Left renal pelvis (tissue), 4 donors: ENCODE measurements at places on chromosomes 3 and 15. TPM values are rescaled to one million over a fixed set of nuclear protein-coding genes. Genes with fewer than 3 reads are reported as not detected.

DNA sequence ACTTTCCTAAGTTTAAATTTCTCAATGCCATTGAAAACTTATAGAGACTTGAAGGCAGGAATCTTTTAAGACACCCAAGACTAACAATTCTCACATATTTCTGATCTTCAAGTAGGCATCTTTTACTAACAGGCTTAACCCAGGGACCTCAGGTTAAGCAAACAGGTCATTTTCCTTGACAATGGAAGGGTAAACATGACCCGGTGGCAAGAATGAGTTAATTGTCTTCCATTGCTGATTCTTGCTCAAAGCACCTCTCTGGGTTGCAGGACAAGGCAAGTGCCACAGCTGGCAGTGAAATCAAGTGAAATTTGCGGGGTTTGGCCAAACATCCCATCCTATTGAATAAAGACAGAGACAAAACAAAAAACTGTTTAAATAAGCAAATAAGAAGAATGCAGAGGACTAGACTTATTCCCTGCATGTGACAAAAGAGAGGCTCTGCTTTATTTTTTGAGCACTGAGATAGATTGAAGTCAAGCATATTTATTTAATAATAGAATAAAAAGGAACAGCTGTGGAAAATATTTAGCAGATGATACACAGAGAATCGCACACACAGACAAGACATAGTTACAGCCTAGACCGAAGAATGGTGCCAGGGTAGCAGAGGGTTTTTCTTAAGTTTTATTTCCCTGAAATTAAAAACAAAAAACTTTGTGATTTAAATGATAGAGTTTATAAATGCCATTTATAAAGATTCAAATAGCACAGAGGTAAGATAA, 56.0 kb upstream of the MITF start:
- no peak for DNase-seq

DNA sequence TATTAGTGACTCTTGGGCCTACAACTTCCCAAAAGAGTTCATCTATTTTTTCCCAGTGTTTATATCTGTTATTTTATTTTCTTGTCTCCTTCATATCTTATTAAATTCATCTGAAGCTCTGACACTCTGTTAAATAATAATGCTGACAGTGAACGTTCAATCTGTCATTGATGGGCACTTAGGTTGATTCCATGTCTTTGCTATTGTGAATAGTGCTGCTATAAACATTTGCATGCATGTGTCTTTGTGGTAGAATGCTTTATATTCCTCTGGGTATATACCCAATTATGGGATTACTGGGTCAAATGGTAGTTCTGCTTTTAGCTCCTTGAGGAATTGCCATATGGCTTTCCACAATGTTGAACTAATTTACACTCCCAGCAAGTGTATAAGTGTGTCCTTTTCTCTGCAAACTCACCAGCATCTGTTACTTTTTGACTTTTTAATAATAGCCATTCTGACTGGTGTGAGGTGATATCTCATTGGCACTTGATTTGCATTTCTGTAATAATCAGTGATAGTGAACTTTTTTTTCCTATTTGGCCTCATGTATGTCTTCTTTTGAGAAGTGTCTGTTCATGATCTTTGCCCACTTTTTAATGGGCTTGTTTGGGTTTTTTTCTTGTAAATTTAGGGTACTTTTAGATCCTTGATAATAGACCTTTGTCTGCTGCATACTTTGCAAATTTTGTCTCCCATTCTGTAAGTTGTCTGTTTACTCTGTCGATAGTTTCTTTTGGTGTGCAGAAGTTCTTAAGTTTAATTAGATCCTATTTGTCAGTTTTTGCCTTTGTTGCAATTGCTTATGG, 122.5 kb downstream of the LEKR1 start:
- DNase-seq: no peak

GRCh38 chr3:81550415-81550814, 211.0 kb downstream of the GBE1 start:
- DNase-seq: no peak

GRCh38 chr3:20054549-20054987, 14.3 kb downstream of the KAT2B start:
- no peak for DNase-seq

GRCh38 chr3:38587548-38588131, 61.8 kb downstream of the SCN5A start:
- no peak for DNase-seq

Gene SERPINI1
- 34.7 TPM for polyA plus RNA-seq

DNA sequence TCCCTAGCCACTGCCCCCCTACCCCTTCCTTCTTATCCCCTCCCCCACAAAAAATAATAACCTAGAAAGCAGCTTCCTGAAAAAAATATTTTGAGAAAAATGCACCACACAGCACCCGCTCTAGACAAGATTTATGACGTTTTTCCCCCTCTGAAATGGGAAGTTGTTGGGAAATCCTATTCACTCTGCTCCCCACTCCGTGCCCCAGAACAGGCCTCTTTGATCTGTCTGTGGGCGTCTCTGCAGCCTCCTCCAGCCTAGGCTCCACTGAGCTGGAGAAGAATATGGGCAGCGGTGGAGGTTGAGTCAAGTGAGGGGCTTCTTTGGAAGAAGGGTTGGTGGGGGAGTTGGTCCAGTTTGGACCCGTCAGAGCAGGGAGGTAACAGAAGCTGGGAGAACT, 28.5 kb upstream of the POLG start:
- no peak for DNase-seq

DNA sequence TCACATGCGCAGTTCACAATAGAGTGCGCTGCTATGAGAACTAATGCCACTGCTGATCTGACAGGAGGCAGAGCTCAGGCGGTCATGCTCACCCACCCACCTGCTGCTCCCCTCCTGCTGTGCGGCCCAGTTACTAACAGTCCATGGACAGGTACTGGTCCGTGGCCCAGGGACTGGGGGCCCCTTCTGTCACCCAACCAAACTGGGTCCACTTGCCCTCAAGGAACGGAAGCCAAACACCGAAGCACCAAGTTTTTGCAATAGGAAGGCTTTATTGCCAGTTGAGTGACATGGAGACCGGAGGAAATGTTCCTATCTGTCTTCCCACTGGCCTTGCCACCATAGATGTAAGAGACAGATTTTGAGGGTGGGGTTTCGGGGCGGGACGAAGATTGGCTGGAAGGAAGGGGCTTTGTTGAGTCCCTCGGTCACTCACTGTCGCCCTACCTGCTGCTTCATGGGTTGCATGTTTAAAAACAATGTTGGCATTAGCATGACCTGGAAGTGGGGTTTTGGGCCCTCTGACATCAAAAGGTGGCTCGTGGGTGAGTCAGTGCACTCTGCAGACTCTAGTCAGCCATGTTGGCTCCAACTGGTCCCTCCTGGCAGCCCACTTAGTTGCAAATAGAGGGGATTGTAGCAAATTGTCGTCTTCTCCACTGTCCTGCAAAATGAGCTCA, 141.0 kb downstream of the TJP1 start:
- no peak for DNase-seq

- DNase-seq: no peak
Observed at GRCh38 chr3:116059421-116060096, 385.7 kb downstream of the LSAMP start.

DNA sequence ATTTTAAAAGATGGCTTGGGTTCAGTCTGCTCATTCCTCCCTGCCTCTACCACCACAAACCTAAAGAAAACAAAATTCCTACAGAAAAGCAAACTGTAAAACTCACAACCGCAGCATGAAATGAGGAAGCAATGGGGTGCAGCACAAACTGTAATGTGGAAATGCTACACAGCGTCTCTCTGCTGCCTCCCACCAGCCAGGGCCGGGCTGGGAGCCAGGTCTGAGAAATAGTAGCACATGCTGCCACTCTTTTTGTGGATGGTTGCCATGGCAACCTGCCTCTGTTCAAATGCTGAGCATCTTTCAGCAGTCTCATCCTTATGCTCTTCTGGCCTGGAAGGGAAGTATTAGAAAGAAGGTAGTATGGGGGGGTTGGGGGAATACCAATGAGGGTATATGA, 55.4 kb downstream of the EOMES start:
- DNase-seq: no peak

GRCh38 chr15:91853511-91853947, at the start of gene SLCO3A1:
TSS of gene SLCO3A1 (plus strand) at chr15:91853708.
- DNase-seq: no peak

Gene STARD5
- 4.1 TPM for polyA plus RNA-seq

DNA sequence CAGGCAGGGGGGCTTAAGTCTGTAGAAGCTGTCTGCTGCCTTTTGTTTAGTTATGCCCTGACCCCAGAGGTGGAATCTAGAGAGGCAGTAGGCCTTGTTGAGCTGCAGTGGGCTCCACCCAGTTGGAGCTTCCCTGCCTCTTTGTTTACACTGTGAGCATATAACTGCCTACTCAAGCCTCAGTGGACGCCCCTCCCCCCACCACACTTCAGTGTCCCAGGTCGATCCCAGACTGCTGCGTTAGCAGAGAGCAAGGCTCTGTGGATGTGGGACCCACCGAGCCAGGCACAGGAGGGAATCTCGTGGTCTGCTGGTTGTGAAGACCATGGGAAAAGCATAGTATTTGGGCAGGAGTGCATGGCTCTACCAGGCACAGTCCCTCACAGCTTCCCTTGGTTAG, 446.8 kb upstream of the RARB start:
- no peak for DNase-seq

DNA sequence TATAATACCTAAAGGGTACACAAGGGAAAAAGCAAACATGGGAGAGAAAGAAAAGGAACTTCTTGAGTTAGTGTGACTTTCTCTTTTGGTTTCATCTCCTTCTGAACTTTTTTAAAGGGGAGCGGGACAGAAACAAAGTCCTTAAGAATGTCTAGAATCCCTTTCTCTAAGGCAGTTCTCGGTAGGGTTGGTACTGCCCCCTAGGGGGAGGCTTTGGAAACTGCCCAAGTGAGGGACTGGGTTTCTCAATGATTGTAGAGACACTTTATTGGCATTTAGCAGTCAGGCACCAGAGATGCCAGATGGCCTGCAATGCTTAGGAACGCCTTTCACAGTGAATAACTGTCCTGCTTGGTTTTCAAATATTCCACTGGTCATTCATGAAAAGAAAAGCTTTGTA, 172.7 kb downstream of the WDR72 start:
- no peak for DNase-seq

Gene ZNF860
- 1.7 TPM for polyA plus RNA-seq

Gene NR1I2
- 0.18 TPM for polyA plus RNA-seq

Gene VIPR1
- 3.2 TPM for polyA plus RNA-seq

Gene SLC12A8
- 0.75 TPM for polyA plus RNA-seq

GRCh38 chr3:187022403-187023029, 92.2 kb downstream of the ST6GAL1 start:
- DNase-seq: no peak

DNA sequence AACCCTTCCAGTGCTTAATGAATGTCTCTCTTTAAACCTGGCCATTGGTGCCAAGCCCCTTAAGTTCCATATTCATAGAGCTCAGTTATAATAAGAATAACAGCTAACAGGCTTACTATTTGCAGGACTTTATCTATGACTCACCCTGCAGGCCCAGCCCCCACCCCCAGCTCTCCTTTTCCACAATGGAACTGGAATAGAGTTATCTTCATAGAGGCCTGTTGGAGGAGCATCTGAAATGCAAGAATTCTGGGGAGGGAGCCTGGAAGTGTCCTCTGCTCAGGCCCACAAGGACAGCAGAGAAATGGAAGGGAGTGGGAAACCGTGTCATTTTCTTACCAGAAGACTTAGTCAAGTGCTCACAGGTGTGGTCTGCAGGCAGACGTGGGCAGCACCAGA, 52.8 kb downstream of the SEMA5B start:
- no peak for DNase-seq

- no peak for DNase-seq
Observed at GRCh38 chr3:42149532-42149931, 58.4 kb downstream of the TRAK1 start.

DNA sequence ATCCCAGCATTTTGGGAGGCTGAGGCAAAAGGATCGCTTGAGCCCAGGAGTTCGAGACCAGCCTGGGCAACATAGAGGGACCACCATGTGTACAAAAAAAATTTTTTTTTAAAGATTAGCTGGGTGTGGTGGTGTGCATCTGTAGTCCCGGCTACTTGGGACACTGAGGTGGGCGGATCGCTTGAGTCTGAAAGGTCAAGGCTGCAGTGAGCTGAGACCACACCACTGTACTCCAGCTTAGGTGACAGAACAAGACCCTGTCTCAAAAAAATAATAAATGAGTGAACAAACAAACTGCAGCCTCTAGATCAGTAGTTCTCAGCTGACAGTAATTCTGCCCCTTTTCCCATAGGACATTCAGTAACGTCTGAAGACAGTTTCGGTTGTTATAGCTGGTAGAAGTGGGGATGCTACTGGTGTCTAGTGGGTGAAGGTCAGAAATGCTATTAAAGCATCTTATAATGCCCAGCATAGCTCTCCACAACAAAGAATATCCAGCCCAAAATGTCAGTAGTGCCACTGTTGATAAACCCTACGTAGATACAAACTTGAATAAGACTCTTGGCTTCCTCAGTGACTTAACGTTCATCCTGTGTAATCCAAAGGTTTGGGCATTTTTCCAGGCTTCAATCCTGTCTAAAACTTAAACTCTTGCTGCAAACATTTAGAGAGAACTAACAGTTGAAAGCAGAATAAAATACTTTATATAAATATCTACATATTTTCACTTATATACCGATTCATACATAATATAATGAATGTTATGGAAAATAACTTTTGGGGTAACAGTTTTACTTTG, 10.6 kb downstream of the SMC4 start:
- DNase-seq: no peak

Gene ESYT3
- 1.9 TPM for polyA plus RNA-seq

DNA sequence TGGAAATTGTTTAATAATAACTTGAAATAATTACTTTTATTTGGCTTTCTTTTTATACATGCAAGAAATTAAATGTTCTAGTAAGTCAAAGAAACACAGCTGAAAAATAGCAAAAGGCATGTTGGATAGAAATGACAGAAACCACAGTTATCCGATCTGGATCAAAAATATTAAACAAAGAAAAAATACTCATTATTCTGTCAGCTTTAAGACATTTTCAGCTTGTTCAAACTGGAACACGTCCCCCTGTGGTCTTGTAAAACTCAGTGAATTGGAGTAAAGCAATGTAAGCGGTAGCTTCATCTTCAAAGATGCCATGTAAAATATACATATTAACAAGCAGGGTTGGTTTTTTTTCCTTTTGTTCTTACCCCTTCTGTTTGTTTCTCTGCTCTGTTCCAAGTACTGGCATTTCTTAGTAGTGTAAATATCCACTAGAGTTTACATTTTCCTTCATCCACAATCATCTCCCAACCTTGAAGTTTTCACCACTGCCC, 223.4 kb downstream of the IGSF11 start:
- DNase-seq: no peak

- DNase-seq: no peak
Observed at GRCh38 chr3:142498397-142499180, 50.8 kb upstream of the XRN1 start.

Gene SATB1
- 44.0 TPM for polyA plus RNA-seq

Gene ASB14
- polyA plus RNA-seq: 0.78 TPM
